Tibial nerve (tissue), 4 donors: ENCODE measurements at places on chromosomes 7 and 10. TPM values are rescaled to one million over a fixed set of nuclear protein-coding genes. Genes with fewer than 3 reads are reported as not detected.

Gene MEIG1
- total RNA-seq: not detected

GRCh38 chr10:129506101-129506797 lies 39.2 kb downstream of the MGMT start:
- no peak for DNase-seq

DNA sequence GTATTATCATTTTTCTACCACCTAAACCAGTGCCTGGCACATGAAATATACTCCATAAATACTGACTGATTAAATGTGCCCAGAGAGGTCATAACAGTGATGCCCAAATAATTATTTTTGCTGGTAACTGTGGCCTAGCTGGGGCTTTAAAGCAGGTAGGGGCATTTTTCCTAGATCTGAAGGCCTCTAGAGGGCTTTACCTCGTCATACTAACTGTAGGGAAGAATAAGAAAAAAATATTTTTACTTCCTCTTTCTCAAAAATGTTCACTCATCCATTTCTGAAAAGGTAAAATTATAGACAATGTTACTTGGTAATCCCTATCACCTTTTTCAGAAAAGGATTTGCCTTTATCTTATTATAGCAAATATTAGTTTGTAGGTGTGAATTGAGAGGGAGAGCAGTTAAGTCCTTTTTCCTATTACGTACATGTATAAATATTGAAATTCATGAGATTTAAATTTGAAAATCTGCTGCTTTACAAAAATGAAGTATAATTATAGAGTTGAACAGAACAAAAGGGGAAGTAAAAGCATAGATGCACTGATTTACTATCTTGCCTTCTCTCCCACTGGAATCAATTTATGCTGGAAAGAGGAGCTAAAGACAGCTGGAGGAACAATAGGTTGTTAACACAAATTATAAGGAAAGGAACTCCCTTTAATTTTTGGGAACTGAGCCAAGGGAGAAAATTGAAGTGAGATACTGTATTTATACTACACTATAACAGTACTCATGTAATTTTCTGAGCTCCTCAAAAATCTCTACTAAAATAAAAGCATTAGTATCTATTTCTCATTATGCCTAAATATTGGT lies 71.5 kb upstream of the NOBOX start:
- DNase-seq: no peak

Gene LRGUK
- 2.6 TPM for total RNA-seq

DNA sequence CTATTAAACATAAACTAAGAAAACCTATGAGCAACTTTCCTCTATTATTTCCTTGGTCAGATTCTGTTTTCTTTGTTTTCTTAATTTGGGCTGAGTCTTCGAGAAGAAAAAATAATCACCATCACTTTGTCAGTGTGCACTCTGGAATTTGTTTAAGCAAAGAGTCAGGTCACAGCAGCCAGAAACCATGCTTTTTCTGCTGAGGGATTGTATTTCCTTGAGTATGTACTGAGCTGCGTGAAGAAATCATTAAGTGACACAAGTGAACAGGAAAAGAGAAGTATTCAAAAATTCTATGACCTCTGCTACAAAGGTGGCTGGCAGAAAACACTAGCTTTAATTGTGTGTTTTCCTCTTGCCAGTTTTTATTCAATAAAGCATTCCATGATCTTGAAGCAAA lies 249.6 kb downstream of the VTI1A start:
- DNase-seq: no peak

Gene GTPBP4
- 45.0 TPM for total RNA-seq

GRCh38 chr10:35910234-35910633 lies 268.1 kb upstream of the FZD8 start:
- no peak for DNase-seq

DNA sequence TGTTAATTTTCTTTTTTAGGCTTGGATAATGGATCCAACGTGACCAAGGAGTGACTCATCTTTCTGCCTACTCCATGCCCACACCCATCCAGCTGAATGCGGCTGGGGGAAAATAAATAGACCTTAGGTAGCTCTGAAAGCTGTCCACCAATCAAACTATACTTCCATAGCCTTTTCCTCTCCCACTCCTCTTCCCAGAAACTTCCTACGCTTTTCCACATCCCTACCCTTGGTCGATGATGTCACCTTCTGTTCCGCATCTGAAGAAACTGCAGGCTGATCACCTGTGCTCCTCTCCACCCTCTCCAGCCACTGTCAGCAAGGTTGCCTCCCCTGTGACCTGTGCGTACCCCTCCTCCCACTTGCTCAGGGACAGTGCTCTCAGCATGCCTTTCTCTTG lies 359.8 kb upstream of the KLF6 start:
- DNase-seq: no peak

DNA sequence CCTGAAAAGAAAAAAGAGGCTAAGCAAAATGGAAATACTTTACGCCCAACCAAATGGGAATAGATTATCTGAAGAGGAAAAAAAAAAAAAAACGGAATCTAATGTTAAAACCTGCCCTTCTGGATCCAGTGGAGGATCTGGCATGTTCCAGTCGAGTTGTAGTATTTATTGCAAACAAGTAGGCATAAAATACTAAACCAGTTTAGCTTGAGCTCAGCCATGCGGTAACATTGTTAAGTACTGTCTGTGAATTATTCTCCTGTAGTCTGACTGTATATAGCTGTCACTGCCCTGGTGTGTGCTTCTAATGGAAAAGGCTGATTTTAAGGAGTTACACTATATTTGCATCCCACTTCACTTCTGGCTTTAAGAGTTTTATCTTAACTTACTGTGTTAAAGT lies 40.3 kb downstream of the CELF2 start:
- no peak for DNase-seq

DNA sequence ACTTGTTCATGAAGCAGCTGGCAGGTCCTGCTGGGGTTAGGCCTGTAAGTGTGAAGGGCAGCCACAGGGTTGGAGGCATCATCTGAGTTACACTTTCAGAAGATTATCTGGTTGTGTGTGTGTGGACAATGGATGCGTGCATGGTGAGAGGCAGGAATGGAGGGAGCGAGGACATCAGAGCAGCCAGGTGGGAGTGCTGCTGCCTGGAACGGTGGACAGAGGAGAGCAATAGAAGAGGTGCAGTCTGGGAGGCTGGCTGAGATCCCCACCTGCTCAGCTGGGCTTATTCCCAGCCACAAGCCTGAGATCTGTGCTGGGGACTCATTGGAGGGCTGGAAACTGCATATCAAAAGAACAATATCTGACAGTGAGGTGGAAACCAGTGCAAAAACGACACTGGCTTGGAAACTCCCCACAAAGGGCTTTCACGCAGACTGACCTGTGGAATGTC lies 17.9 kb downstream of the ZNF488 start:
- DNase-seq: no peak

DNA sequence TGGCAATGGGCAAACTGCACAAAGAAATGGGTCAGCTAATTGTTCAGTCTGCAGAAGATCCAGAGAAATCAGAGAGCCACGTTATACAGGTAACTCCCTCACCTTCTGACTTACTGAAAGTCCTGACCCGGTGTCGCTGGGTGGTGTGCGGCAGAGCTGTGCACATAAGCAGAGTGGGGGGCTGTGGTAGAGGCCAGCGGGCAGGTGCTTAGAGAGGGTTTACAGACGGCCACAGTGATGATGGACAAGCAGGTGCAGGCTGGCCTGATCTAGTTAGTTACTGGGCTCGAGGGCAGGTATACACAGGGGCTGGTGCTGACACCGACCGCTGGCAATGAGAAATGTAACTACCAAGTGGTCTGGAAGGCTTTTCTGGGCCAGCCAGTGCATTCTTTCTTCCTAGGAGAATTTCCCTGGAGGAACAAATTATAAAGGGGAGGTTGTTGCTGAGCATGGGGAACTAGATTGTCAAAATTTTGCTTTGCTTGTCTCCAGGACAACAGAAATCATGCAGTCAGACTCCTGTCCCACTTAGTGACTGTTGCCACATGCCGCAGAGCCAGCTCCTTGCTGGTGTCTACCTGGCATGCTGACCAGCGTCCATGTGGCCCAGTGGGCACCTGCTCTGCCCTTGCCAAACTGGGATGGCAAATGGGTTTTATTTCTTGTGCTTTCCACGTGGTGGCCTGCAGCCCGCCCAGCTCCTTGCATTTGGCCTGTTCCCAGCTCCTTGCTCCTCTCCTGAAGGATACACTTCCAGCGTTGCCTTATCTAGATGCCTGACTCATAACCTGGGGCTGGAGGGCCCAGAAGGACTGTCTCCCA lies 28.8 kb downstream of the DENND10 start:
- no peak for DNase-seq

DNA sequence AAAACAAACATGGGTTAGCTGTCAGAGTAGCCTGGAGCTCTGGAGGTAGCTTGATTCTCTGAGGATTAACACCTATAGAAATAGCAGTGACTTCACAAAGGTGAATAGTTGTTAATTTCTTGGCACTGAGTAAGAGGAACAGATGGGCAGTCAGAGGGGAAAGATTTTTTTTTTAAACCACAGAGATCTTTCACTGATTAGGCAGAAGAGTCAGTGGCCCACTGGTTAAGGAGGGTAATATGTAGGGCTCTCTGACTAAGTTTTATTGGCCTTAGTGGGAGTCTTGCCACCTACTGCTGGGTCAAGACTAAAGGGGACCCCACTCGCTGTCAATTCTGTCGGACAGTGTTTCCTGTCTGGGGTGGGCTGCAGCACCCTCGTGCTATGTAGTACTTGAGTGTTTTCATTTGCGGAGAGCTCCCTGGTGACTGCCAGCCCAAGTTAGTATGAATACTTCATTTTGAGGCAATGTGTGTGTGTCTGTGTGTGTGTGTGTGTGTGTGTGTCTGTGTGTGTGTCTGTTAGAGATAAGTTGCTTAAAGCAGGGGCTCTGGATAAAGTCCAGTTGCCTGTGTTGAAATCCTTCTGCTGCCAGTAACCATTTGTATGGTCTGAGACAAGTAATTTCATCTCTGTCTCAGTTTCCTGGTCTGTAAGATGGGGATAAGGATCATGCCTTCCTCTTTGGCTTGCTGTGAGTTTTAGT lies 145.2 kb downstream of the ARID5B start:
- DNase-seq: no peak

- peak; percentile 76 for DNase-seq
Observed at GRCh38 chr7:105776068-105776790, 100.2 kb downstream of the ATXN7L1 start.

- no peak for DNase-seq
Observed at GRCh38 chr10:31778627-31779026, 150.0 kb downstream of the ARHGAP12 start.

Gene ZNF679
- not detected for total RNA-seq
